M059J (cell line): ENCODE measurements at places on chromosomes 6 and 20. TPM values are rescaled to one million over a fixed set of nuclear protein-coding genes. Genes with fewer than 3 reads are reported as not detected.

MMP24 gene
- 1.7 and 4.4 TPM in 2 replicates for total RNA-seq

BMP2 gene
- 4.1 and 6.6 TPM in 2 replicates for total RNA-seq

C20orf202 gene
- not detected in 2 replicates for total RNA-seq

CALHM5 gene
- 1.3 and 1.6 TPM in 2 replicates for total RNA-seq

PRR18 gene
- total RNA-seq = not detected in 2 replicates

LY6G5B gene
- total RNA-seq = 0.10 and 1.1 TPM in 2 replicates

CABLES2 gene
- total RNA-seq = 10.0 and 19.9 TPM in 2 replicates

GPR63 gene
- not detected in 2 replicates for total RNA-seq

RBM24 gene
- 24.1 and 27.9 TPM in 2 replicates for total RNA-seq

TREML1 gene
- total RNA-seq = not detected in 2 replicates

PRRT1 gene
- total RNA-seq = 0.12 TPM in 1 of 2 replicates, not detected in the other

ARG1 gene
- total RNA-seq = not detected in 2 replicates

TFAP2A gene
- 10.8 and 26.6 TPM in 2 replicates for total RNA-seq

CST2 gene
- not detected in 2 replicates for total RNA-seq

CCN5 gene
- 0.44 TPM in 1 of 2 replicates, not detected in the other for total RNA-seq

EZR gene
- total RNA-seq = 139 and 224 TPM in 2 replicates

ID1 gene
- 1,421 and 1,771 TPM in 2 replicates for total RNA-seq

ADISSP gene
- 26.8 and 39.1 TPM in 2 replicates for total RNA-seq

FUT9 gene
- not detected in 2 replicates for total RNA-seq

TRIM38 gene
- 9.6 and 13.9 TPM in 2 replicates for total RNA-seq

C6orf141 gene
- 11.7 and 16.6 TPM in 2 replicates for total RNA-seq

TFAP2C gene
- total RNA-seq = 3.6 and 7.5 TPM in 2 replicates

IMPG1 gene
- total RNA-seq = not detected in 2 replicates
